Thyroid gland (tissue), 4 donors: ENCODE measurements at places on chromosomes 3 and 15. TPM values are rescaled to one million over a fixed set of nuclear protein-coding genes. Genes with fewer than 3 reads are reported as not detected.

- DNase-seq: no peak
- H3K36me3 ChIP-seq: no peaks in the 10 kb centered on the region
- no peaks in the 10 kb centered on the region for H3K27me3 ChIP-seq
- peaks cover 14% of the 10 kb centered on the region for H3K4me1 ChIP-seq
- H3K27ac ChIP-seq: peak overlapping the region; percentile 64
Measured at GRCh38 chr15:80401456-80401855, 2.7 kb upstream of the ARNT2 start.

GRCh38 chr15:31360843-31361763 lies 34.5 kb downstream of the KLF13 start:
- no peak overlapping the region for H3K4me3 ChIP-seq
- H3K27ac ChIP-seq: peak overlapping the region; percentile 100
- peaks cover 100% of the 10 kb centered on the region for H3K4me1 ChIP-seq
- no peaks in the 10 kb centered on the region for H3K27me3 ChIP-seq
- no peaks in the 10 kb centered on the region for H3K36me3 ChIP-seq
- DNase-seq: peak; percentile 50

GRCh38 chr3:11379824-11380701 lies 107.9 kb downstream of the ATG7 start:
- H3K4me3 ChIP-seq: no peak overlapping the region
- no peak for DNase-seq
- H3K27ac ChIP-seq: no peak overlapping the region
- no peaks in the 10 kb centered on the region for H3K27me3 ChIP-seq
- no peaks in the 10 kb centered on the region for H3K4me1 ChIP-seq

GRCh38 chr3:42690766-42691680 lies 5.7 kb downstream of the KLHL40 start:
- H3K4me3 ChIP-seq: no peak overlapping the region
- no peak for DNase-seq
- H3K4me1 ChIP-seq: no peaks in the 10 kb centered on the region
- no peaks in the 10 kb centered on the region for H3K27me3 ChIP-seq

- H3K4me1 ChIP-seq: peaks cover 4% of the 10 kb centered on the region
- H3K27ac ChIP-seq: no peak overlapping the region
- H3K4me3 ChIP-seq: no peak overlapping the region
Measured at GRCh38 chr3:57017459-57017845, 43.0 kb upstream of the SPATA12 start.

- no peaks in the 10 kb centered on the region for H3K27me3 ChIP-seq
- H3K4me3 ChIP-seq: no peak overlapping the region
- no peaks in the 10 kb centered on the region for H3K36me3 ChIP-seq
- no peak for DNase-seq
- no peaks in the 10 kb centered on the region for H3K4me1 ChIP-seq
- H3K27ac ChIP-seq: no peak overlapping the region
Measured at GRCh38 chr3:123498761-123499160, 49.9 kb upstream of the ADCY5 start.

- H3K27ac ChIP-seq: no peak overlapping the region
- H3K36me3 ChIP-seq: no peaks in the 10 kb centered on the region
- no peaks in the 10 kb centered on the region for H3K27me3 ChIP-seq
- H3K4me1 ChIP-seq: peaks cover 38% of the 10 kb centered on the region
Measured at GRCh38 chr3:58246148-58247047, 8.8 kb downstream of the ABHD6 start.

DNA sequence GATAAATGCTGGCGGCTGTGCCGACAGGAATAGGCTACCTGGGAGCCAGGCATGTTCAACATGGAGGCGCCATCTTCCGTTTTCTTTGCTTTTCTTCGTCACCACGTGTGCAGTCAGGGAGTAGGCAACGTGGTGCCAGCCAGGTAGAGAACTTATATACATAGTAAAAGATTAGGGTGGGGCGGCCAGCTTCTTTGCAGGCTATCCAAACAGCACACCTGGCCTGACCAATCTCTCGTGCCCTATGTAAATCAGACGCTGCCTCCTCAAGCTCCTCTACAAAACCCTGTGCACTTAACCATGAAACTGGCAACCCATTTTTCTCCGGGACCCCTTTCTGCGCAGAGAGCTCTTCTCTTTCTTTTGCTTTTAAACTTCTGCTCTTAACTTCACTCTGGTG lies 28.6 kb upstream of the OR5K4 start:
- no peak overlapping the region for H3K27ac ChIP-seq
- peak; percentile 2 for DNase-seq
- H3K4me1 ChIP-seq: peaks cover 7% of the 10 kb centered on the region
- no peaks in the 10 kb centered on the region for H3K36me3 ChIP-seq
- H3K27me3 ChIP-seq: no peaks in the 10 kb centered on the region
- H3K4me3 ChIP-seq: no peak overlapping the region

The GLDN gene
- total RNA-seq: 0.27 TPM

The EFCAB12 gene
- total RNA-seq: 0.71 TPM

The GOLGA8M gene
- 30.7 TPM for total RNA-seq

The CMTM8 gene
- 6.6 TPM for total RNA-seq

The KAT2B gene
- 57.2 TPM for total RNA-seq

The HTR3E gene
- total RNA-seq: not detected

The SLC2A2 gene
- not detected for total RNA-seq

The CPNE9 gene
- not detected for total RNA-seq
